Ovary (tissue), 10 donors: ENCODE measurements at places on chromosomes 11 and 22. TPM values are rescaled to one million over a fixed set of nuclear protein-coding genes. Genes with fewer than 3 reads are reported as not detected.

Gene SMTNL1
- polyA plus RNA-seq: not detected

Gene ANGPTL5
- 41.0 TPM for polyA plus RNA-seq

Gene B4GALNT4
- 1.3 TPM for polyA plus RNA-seq

Gene KCNJ1
- not detected for polyA plus RNA-seq

Gene PARVG
- polyA plus RNA-seq: 4.1 TPM

Gene ABCG4
- 1.3 TPM for polyA plus RNA-seq

Gene BCR
- 17.2 TPM for polyA plus RNA-seq

Gene SHISAL1
- 4.2 TPM for polyA plus RNA-seq

Gene CTSF
- polyA plus RNA-seq: 177 TPM

Gene MFRP
- polyA plus RNA-seq: not detected

Gene OR5A1
- not detected for polyA plus RNA-seq

Gene MEI1
- 2.6 TPM for polyA plus RNA-seq

Gene GRIK4
- 1.3 TPM for polyA plus RNA-seq

Gene SYCE3
- polyA plus RNA-seq: not detected

Gene MIEF1
- 19.2 TPM for polyA plus RNA-seq

Gene OSBP2
- 1.3 TPM for polyA plus RNA-seq

Gene CLNS1A
- polyA plus RNA-seq: 155 TPM

Gene CTSW
- 0.91 TPM for polyA plus RNA-seq

Gene OR6A2
- polyA plus RNA-seq: not detected

Gene OR2AG2
- 0.03 TPM for polyA plus RNA-seq

Gene P2RY6
- polyA plus RNA-seq: 0.57 TPM

Gene JOSD1
- polyA plus RNA-seq: 33.6 TPM

Gene C11orf91
- not detected for polyA plus RNA-seq

Gene OR51I1
- polyA plus RNA-seq: not detected

Gene SLC22A8
- polyA plus RNA-seq: not detected

Gene MMP8
- not detected for polyA plus RNA-seq

Gene SUSD2
- polyA plus RNA-seq: 1.7 TPM

Gene SPTBN2
- polyA plus RNA-seq: 1.4 TPM

Gene DEPDC7
- 1.6 TPM for polyA plus RNA-seq
